Activated CD4-positive, alpha-beta T cell treated with anti-CD3 and anti-CD28 coated beads for 36 hours (primary cell): ENCODE measurements at places on chromosomes 13 and 19.

- peak; percentile 29 for DNase-seq
Measured at GRCh38 chr19:21468791-21469190, 36.6 kb upstream of the ZNF429 start.

DNA sequence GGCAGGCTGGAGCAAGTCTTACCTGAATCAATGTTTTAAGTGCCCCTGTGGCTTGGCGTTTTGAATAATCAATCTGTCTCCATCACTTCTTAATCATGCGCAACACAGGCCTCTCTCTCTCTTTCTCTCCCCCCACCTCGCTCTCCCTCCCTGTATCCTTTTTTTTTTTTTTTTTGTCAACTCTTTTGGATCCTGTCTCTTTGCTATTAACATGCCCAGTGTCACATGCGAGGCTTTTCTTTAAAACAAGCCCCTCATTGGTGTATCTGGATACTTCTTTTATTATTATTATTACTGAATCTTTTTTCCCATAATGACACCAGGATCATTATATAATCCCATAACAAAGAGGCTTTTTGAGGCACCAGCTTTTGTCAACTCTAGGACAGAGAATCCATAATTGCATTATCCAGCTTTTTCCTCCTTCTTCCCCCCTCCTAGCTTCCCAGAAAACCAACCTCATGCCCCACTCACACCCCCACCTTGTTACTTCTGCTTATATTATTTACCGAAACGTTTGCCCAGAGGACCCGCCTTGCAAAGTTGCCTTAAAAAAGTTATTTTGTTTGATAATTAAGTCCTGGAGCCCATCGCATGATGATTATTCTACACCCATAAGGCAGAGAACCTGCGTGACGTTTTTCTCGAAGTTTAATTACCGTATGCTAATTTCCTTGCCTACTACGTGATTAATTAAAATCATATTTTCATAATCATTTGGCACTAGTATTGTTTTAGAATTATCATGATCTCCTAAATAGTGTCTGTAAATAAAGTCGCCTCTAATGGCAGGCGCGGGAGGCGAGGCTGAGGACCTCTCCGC is 148.1 kb upstream of the ZNF536 start:
- no peak for DNase-seq

- no peak for DNase-seq
Measured at GRCh38 chr19:50994129-50994528, 7.3 kb downstream of the KLK8 start.

- DNase-seq, result no peak
Measured at GRCh38 chr19:18735324-18735723, 51.8 kb downstream of the CRTC1 start.

DNA sequence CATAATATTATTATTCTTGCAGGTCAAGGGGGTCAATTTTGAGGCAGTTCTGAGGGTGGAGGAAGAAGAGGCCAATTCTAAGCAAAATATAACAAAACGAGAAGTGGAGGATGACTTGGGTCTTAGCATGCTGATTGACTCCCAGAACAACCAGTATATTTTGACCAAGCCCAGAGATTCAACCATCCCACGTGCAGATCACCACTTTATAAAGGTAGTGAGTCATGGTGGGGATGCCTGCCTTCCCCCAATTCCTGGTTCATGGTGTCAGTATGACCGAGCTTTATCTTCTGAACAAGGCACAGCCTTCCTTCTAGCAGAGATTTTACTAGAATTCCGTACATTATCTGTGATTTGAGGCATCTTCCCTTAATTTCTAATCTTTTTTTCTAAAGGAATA is 9.4 kb upstream of the DCUN1D2 start:
- no peak for DNase-seq

- DNase-seq, result no peak
Measured at GRCh38 chr19:7983995-7984837, 21.2 kb downstream of the ELAVL1 start.

- peak; percentile 56 for DNase-seq
Measured at GRCh38 chr19:18832306-18833140, 764 bp downstream of the UPF1 start.
